Stimulated activated CD4-positive, alpha-beta T cell treated with anti-CD3 and anti-CD28 coated beads, Interleukin-1b, Interleukin-23, amount 100 ng/mL, for 48 hours (primary cell): ENCODE measurements at places on chromosomes 2 and 18.

DNA sequence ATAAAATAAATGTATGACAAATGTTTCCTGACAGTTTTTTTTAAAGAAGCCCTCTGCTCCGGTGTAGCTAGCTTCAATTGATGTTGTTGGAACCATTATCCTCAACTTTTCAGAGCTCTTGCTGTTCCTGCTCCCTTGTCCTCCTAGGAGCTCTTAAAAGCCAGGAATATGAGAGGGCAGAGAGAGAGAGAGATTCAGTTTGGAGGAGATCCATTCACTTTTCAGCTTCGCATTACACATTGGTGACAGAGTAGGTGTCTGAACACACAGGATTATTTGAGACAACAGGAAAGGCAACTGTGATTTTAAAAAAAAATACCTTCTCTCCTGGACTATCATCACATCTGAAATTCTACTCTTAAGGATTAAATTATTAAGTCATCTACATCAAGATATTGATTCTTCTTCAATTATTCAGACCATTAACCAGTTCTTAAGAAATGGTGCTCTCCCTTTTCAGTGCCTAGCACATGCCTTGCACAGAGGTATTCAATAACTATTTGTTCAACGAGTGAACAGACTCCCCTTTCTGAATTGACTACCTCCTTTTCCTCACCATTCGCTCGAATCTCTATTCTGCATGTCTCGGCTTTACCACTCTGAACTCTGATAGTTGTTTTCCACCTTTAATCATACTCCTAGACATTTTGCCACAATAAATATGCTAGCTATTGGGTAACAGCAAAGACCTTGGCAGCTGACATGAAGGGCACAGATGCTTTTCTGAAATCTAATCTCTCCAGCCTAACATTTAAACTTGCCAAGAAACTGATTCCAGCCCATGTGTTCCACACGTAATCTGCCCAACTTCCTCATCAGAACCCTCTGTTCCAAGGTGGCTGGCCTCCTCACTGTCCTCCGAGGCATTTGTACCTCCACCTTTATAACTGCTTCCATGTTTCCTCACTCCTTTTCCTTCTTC, 28.6 kb upstream of the SLC35F5 start:
- no peak for DNase-seq

DNA sequence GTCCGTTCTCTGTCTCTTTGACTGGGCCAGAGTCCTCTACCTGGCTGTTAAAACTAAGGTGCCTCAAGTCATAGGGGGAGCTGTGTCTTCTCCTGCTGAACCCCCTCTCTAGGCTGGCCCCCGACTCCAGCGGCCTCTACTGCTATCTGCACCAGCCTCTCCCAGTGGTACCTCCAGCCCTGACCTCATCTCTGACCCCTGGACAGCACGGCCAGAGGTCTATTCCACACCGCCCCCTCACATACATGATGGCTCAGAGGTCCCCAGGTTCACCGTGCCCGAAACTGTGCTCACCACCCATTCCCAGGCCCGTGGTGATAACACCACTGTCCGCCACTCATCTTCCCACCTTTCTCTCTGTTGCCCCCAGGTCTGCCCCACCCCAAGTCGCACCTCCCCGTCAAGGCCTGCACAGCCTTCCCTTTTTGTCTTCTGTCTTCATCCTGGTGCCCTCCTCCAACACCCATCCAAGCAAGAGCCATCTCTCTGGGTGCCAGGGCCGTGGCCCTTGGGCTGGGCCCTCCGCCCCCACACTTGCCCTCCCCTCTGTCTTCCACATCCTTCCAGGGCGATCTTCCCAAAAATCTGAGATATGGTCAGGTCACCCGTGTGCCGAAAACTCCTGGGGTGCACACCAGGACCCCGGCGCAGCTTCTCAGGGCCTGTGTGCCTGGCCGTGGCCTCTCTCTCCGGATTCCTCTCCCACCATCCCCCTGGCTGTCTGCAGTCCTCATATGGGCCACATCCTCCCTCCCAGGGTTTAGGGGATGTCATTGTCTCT, 134.4 kb upstream of the ID2 start:
- DNase-seq = no peak

GRCh38 chr2:37585295-37585908, 86.0 kb downstream of the CDC42EP3 start:
- DNase-seq = no peak

GRCh38 chr18:26531605-26532298, 16.6 kb downstream of the KCTD1 start:
- no peak for DNase-seq

GRCh38 chr18:60003610-60004185, 103.9 kb downstream of the PMAIP1 start:
- DNase-seq = no peak
